Activated CD4-positive, alpha-beta T cell treated with anti-CD3 and anti-CD28 coated beads for 36 hours (primary cell): ENCODE measurements at places on chromosomes 1 and 21. TPM values are rescaled to one million over a fixed set of nuclear protein-coding genes. Genes with fewer than 3 reads are reported as not detected.

The HMGB4 gene
- total RNA-seq, result not detected

The GBP2 gene
- total RNA-seq, result 253 TPM

The RASSF5 gene
- 223 TPM for total RNA-seq

The ELAPOR1 gene
- 7.1 TPM for total RNA-seq

The HAX1 gene
- total RNA-seq, result 225 TPM
